ENCODE measurements at places on chromosomes 4 and X.

DNA sequence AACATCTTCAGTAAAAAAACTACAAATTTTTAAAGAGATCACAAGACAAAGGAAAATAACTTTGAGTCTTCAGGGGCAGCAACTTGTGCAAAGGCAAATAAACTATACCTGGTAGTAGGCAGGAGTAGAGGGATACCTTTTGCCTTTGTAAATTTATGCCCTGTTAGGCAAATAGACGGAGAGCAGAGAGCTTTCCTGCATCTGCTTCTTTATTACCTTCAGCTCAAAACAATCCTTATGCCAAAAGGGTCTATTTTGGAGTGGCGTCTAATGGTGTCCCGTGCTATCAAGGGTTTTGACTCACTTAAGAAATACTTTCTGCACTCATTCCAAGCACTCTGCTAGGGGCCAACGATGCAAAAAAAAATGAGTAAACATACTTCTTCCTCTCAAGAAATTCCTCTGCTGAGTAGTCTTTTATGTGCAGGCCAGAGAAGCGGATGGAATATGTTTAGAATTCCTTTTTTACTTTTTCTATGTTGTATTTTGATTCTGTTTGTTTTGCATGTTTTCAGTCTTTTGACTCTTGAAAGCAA is 131.9 kb downstream of the ANXA5 start:
- DNase-seq: no peak

- DNase-seq: no peak
Observed at GRCh38 chr4:143641361-143641760, 59.1 kb downstream of the FREM3 start.

DNA sequence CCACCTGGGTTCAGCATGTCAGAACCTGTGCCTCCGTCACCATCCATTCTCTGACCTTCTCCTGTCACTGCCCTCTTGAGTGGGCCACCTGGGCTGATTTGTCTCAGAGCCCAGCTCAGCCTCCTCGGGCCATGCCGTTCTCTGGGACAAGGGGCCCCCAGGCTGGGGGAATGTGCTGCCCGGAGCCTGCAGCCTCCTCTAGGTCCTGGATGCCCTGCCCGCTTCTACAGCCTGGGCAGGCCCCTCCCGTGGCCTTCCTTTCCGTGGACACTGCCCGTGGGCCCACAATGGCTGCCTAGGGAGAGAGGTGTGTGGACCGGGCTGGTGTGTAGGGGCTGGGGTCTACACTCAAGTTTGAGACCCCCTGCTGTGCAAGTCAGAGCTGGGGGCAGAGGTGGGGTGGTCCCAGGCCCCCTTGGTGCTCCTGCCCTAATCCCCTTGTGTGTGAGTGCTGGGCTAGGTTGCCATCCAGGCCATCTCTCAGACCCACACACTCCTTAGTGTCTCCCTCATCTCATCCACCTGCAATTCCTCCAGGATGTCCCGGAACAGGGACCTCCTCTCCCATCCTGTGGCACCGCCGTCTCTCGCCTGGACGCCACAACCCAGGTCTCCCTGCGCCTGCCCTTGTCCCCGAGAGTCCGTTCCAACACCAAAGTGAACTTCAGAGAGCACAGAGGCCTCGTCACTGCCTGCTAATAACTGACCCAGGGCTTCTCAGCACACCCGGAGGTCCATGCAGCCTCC is 12.4 kb downstream of the PSAPL1 start:
- DNase-seq: no peak

DNA sequence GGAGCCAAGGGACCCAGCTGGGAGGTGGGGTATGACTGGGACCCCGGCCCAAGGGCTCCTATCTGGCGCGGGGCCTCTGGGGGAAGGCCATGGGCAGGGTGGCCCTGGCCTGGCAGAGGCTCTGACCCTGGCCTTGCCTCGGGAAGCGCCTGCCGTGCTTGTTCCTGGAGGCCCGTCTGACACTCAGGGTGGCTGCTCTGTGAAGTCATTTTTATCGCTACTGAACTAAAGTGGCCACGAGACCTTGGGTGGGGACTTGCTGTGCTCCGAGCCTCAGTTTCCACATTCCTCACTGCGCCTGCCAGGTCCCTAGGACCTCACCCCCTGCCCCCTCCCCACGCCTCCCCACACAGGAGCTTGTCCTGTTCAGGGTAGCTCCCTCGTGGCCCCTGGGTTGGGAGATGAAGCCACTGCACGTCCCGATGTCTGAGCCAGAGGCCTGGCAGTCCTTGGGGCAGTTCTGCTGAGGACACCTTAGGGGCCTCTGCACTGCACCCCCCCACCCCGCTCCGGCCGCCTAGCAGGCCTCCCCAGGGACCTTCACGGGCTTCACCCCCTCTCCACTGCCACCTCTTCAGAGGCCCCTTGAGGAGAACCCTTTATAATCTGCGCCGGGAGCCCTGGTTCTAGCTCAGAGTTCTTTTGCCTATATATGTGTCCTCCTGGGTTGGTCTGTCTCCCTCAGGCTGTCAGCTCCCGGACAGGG is 639 bp upstream of the SORCS2 start:
- DNase-seq: no peak

GRCh38 chr4:15894921-15895916 is 43.3 kb downstream of the FGFBP1 start:
- DNase-seq: no peak

- no peak for DNase-seq
Observed at GRCh38 chr4:107970063-107970798, 19.5 kb upstream of the HADH start.

GRCh38 chrX:144916785-144917184 is 330.5 kb upstream of the SPANXN1 start:
- DNase-seq: no peak

DNA sequence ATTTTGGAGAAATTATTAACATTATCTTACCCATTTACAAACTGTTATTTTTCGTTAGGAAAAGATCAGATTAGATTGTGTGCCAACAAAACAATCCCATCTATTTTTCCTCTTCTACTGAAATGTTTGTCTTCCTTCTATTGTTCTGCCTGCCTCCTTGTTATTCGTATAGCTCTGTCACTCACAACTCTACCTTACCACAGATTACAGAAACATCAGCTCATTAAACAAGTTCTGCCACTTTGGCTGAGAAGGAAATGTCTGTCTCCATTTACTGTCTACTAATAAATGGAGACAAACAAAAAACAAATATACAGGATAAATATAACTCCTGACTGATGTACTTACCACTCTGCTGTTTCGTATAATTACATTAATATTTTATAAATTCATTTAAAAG is 211.4 kb downstream of the ENOX2 start:
- no peak for DNase-seq

DNA sequence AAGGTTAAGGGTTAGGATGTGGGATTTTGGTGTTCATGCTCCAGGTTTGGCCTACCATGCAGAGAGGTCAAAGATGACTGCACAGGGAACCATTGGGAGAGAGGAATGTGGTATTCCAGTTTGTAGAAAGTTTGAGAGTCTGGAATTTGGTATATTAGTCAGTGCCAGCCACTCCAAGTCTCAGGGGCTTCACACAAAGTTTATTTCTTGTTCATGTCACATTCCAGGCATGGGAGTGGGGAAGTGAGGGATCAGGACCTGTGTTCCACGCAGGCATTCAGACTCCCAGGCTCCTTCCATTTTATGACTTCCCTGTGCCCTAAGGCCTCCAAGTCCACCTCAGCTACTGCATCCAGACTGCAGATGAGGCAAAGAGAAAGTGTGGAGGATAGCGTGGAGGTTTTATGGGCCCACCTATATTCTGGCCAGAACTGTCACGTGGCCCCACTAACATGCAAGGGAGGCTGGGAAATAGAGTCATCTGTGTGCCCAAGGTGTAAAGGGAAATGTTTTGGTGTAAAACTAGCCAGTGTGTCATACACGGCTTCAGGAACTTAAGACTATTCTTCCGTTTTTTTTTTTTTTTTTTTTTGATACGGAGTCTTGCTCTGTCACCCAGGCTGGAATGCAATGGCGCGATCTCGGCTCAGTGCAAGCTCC is 140.6 kb upstream of the SCML1 start:
- no peak for DNase-seq

- DNase-seq: no peak
Observed at GRCh38 chr4:151139814-151140213, 40.4 kb downstream of the RPS3A start.

GRCh38 chr4:52998413-52998812 is 136.3 kb downstream of the RASL11B start:
- DNase-seq: no peak

DNA sequence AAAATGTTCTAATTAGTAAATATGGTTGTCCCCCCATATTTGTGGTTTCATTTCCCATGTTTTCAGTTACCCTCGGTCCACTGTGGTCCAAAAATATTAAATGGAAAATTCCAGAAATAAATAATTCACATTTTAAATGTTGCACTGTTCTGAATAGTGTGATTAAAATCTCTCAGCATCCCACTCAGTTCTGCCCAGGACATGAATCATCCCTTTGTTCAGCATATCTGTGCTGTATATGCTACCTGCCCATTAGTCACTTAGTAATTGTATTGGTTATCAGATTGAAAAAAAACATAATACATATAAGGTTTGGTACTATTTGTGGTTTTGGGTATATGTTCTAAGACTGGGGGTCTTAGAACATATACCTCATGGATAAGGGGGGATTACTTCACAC is 55.1 kb upstream of the NXF3 start:
- no peak for DNase-seq

- DNase-seq: no peak
Observed at GRCh38 chrX:132199941-132200340, 19.3 kb downstream of the RAP2C start.

- no peak for DNase-seq
Observed at GRCh38 chr4:84258905-84259830, 239.9 kb downstream of the NKX6-1 start.

- no peak for DNase-seq
Observed at GRCh38 chr4:1052231-1052671, 40.8 kb downstream of the FGFRL1 start.

- no peak for DNase-seq
Observed at GRCh38 chr4:118834070-118834469, 1.9 kb downstream of the SEC24D start.

DNA sequence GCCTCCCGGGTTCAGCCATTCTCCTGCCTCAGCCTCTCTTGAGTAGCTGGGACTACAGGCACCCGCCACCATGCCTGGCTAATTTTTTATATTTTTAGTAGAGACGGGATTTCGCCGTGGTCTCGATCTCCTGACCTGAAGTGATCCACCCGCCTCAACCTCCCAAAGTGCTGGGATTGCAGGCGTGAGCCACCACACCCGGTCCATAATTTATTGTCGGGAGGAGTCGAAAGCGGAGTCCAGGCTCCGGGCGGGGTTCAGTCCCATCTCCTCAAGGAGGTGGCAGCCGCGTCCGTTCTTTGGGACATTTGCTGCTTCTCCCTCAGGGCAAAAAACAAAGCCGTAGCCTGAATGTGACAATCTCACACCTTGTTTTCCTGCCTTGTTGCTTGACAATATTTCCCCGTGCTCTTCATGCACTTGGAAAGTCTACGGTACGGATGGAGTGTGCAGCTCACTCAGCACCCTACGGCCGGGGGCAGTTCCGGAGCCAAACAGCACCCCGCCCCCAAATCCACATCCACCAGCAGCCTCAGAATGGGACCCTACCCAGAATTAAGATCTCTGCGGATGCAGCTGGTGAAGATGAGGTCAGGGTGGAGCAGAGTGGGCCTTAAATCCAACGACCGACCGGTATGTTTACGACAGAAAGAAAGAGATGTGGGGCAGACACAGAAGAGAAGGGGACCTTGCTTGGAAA is 9.6 kb downstream of the GTPBP6 start:
- no peak for DNase-seq

DNA sequence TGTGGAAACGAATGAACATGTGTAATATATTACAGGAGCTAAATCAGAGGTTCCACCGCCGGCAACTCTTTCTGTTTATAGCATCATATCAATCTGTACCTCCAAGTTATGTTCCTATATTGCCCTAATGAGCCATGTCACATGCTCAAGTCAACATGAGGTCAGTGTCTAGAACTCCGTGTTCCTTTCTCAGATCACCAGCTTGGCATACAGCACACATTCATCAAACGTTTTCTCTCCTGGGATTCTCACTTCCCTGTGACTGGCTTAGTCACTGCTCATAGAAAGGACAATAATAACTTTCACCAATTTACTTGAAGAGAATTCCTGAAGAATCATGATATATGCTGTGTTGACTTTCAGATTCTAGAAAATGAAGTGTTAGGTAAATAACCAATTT is 532.0 kb upstream of the SPANXN1 start:
- DNase-seq: no peak

DNA sequence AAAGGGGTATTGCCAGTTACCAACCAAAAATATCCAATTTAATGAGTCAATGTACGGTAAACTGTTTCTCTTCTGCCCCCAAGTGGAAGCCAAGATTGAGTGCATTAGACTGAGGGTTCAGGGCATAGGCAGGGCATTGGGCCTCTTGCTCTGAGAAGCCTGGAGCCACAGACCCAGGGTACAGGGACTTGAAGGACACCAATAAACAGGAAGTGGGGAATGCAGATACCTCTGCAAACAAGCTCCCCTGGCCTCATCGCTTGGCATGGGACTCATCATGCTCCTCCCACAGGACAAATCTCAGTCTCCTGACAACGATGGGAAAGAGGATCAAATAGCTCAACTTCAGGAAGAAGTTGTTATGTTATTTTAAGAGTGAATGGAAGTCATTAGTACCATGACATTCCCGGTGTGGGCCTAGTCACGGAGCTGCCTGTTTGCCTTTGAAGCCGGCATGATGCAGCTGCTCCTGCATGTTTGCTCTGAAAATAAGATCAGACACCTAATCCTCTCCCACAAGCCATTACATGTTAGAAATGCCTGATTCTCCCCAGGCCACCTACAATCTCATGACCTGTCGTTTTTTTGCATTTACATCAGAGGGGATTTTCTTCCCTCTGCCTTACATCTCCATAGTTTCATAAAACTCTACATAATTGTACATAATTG is 224.2 kb downstream of the RCHY1 start:
- no peak for DNase-seq

- no peak for DNase-seq
Observed at GRCh38 chrX:116357329-116357728, 79.1 kb upstream of the SLC6A14 start.

DNA sequence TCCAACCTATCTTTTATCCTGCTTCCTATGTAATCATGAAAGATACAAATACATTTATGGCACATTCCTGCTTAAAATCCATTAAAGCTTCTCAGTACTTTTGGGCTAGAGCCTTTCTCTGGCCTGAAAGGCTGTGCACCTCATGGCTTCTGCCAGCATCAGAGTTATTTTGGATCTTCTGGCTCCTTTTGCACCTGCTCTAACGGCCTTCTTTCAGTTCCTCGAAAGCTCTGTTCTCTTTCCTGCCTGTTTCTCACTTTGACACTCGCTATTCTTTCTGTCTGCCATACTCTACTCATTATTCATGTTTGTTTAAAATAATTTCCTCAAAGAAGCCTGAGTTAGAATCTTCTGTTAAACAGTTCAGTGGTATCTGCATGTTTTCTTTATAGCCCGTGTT is 86.0 kb downstream of the LRP2BP start:
- no peak for DNase-seq

GRCh38 chrX:21728276-21728968 is 29.5 kb downstream of the SMPX start:
- no peak for DNase-seq
